ENCODE measurements at places on chromosomes 6 and 20.

DNA sequence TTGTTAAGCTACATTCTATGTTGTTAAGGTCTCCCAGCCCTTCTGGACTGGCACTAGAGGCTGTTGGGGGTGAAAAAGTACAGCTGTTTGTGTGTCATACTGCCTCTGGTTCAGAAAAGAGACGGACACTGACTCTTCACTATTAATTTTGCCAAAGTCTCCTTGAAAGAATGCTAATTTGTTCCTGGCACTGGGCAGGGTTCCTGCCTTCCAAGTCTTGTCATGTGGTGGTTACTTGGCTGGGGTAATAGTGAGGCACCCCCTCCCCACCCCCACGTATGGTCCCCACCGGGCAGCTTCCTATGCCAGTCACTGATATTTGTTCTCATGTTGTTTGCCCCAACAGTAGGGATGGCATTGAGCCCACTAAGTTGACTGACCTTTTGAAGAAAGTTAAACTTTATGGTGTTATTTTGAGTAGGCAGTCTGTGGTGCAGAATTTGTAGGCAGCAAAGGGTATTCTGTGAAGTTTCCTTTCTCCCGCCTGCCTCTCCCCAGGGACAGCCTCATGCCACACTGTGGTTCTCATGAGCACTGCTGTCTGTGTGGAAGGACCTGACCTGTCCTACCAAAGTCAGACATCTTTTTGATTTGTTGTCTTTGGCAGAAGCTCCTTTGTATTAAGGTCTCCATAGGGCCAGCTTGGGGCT is 8.7 kb downstream of the CDS2 start:
- no peak for DNase-seq

DNA sequence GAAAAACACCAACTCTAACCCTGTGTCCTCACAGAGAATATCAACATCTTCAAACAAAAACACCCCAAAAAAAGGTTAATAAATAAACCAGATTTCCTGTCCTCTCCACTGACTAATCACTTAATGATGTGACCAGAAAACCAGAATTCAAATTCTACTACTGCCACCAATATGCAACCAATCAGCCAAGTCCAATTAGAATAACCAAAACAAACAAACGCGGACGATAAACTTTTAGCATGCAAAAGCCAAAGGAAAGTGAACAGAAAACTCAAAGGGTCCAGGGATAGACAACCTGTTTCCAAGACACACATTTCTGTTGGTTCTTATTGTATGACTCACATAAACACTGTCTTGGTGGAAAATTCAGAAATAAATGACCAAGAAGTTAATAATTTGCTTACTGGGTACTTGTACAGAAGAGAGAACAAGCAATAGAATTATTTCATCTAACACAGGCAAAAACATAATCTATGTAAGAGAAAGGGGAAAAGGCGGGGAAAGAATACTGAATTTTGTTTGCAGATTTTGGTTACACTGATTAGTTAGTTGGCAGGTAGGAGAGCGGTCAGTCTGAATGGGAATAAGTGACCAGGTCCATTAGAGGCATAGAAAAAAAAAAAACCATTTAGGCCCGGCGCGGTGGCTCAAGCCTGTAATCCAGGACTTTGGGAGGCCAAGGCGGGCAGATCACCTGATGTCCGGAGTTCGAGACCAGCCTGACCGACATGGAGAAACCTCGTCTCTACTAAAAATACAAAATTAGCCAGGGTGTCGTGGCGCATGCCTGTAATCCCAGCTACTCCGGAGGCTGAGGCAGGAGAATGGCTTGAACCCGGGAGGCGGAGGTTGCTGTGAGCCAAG is 34.1 kb downstream of the HFE start:
- no peak for DNase-seq

- DNase-seq, result no peak
Observed at GRCh38 chr20:15191082-15191723, 853.8 kb upstream of the FLRT3 start.

- DNase-seq, result no peak
Observed at GRCh38 chr6:22271081-22271480, 25.8 kb downstream of the PRL start.

DNA sequence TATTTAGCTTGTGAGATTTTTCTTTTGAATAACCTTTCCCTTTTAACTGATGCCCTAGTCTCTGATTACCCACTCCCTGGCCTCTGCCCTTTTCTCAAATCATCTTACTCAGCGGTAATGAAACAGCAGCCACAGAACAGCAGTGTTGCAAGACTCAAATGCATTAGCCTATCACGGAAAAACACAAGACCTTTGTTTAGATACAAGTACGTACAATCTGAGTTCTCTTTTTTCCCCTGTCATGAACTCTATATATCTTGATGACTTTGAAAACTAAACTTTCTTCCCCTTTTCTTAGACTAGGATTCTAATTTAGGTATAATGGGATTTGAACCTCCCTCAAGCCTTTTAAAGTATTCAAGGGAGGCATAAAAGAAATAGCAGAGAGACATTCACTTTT is 1034.9 kb downstream of the EYS start:
- no peak for DNase-seq

GRCh38 chr6:5093231-5094015 is 8.3 kb downstream of the PPP1R3G start:
- DNase-seq, result no peak

DNA sequence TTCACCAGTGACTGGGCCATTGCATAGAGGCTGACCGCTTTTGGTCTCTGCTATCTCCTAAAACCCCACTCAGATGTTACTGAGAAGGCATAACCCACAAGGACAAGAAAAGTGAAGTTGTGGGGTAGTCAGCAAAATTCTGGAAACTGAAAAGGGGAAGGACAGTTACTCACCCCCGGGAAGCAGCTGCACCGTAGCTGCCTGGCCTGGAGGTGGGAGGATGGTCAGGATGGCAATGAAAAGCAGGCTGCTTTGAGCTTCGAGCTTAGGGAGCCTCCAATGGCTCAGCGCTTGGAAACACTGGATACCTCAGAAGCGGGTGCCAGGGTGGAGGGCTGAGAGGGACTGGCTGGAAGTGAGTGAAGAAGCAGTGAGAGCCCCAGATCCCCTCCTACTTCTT is 56.0 kb downstream of the KCNK5 start:
- no peak for DNase-seq

GRCh38 chr6:154370545-154370944 is 13.9 kb upstream of the IPCEF1 start:
- DNase-seq, result no peak

All from NCI-H2171 (cell line).